ENCODE measurements at places on chromosomes 11 and 22. TPM values are rescaled to one million over a fixed set of nuclear protein-coding genes. Genes with fewer than 3 reads are reported as not detected.

Gene C11orf97
- not detected for total RNA-seq

Gene TNKS1BP1
- 87.4 TPM for total RNA-seq

Gene HSPB2
- total RNA-seq, result not detected

Gene BACE1
- total RNA-seq, result 9.3 TPM

Gene ATM
- 5.1 TPM for total RNA-seq

Gene LIF
- 37.6 TPM for total RNA-seq

Gene TEX54
- not detected for total RNA-seq

Gene PKDREJ
- not detected for total RNA-seq

Gene SLC35C1
- total RNA-seq, result 32.5 TPM

Gene POLR2L
- total RNA-seq, result 560 TPM

Gene DEAF1
- total RNA-seq, result 37.7 TPM

Gene KRTAP5-10
- not detected for total RNA-seq
